ENCODE measurements at places on chromosomes 4 and X.

DNA sequence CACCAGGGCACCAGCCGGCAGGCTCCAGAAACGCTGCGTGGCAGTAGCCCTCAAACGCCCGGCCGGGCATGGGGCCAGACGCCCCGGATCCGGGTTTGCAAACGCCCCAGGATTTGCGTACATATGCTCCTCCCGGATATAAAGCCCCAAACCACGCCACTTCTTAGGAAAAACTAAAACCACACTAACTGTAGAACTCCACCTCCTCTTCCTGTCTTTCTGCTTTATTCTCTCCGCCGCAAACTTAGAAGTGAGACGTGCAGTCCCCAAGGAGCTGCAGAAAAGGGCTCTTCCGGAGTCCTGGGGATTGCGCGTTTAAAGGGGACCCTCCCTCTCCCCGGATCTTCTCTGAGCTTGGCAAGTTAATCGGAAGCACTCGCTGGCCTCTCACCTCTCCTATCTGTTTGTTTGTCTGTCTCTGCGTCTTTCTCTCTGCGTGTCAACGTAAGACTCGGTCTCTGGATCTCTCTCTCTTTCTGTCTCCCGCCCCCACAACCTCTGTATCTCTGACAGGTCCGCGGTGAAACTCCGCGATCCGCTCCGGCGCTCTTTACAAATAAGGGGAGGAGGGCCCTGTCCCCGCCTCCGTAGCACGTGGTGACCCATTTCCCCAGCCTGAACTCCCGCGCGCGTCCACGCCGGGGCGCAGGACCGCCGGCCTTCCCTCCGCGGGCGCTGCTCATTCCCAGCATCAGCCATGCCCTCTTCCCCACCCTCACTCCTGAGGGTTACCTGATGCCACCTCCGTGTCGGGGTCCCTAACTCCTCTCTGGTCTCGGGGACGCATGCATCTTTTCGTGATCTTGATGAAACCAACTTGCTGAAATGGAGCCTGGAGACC is at the start of gene SLC39A8:
TSS of gene SLC39A8 (minus strand) at position 529 of the 841 bp plus-strand sequence. CDS start 820 bp downstream, outside the sequence.
- peak; percentile 66 for DNase-seq

DNA sequence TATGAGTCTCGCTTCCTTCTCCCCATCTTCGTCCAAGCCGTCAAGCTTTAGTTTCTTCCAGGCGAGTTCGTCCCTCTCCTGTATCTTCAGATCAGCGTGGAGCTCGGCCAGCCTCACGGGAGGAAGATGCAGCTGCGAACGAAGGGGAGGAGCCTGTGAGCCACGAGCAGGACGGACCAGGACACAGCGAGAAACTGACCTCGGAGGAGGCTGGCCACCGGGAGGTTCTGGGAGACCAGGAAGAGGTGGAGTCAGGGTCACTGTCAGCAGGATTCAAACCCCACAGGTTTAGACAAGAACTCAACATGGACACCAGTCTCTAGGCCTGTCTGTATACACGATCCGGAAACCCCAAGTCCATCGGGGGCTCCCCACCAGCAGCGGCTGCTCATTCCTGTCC is 7.3 kb downstream of the LRPAP1 start:
- no peak for DNase-seq

- DNase-seq: no peak
These were observed 65.8 kb upstream of the PRPS1 start for GRCh38 chrX:107562482-107562881.

- DNase-seq: no peak
These were observed 157.7 kb downstream of the CHIC2 start for GRCh38 chr4:53906606-53907190.

- peak; percentile 90 for DNase-seq
These were observed 105.0 kb upstream of the NR0B1 start for GRCh38 chrX:30414144-30414543.

DNA sequence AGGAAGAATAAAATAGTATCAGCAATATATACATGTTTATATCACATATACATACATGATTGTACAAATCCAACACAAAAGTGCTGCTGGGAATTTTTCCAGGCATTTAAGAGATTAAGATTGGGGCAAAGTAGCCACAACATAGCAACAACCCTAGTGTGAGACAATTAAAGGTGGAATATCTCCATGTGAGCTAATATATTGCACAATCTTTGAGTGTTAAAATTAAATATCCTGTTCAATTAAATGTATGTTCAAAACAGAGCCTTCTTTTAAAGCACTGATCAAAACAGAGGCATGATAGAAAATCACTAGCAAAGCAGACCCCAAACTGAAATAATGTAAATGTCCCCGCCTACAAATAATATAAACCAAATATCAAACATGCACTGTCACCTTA is 97.6 kb downstream of the GABRB1 start:
- DNase-seq: no peak

DNA sequence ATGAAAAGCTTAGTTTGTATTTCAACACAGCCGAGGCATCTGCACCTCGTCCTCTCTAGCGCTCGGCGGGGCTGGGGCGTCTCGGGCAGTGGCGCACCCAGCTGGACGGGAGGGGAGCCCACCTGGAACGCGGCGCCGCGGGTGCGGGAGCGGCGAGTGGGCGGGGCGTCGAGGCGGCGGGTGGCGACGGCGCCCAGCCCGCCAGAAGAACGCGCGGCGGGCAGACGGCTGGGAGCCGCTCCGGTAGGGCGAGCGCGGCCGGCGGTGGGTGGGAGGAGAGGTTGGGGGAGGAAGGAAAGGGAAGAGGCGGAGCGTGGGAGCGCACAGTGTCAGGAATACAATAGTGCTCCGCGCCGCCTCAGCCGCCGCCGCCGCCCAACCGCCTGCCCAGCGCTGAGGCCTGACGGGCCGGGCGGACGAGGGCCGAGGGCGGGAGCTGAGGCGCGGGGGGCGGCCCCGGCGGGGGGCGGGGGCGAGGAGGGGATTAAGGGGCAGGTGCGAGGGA is at the start of gene JADE3:
TSS of gene JADE3 (plus strand) at position 324 of the 505 bp plus-strand sequence. CDS start 72,474 bp downstream, outside the sequence.
- DNase-seq: peak; percentile 29
